ENCODE measurements at places on chromosomes 4 and X.

GRCh38 chrX:153685751-153686696 is 1.7 kb upstream of the SLC6A8 start:
- peaks cover 10% of the 10 kb centered on the region for H3K27me3 ChIP-seq
- no peak overlapping the region for H3K27ac ChIP-seq
- DNase-seq, result no peak
- no peak overlapping the region for H3K4me3 ChIP-seq

- DNase-seq, result no peak
- no peak overlapping the region for H3K27ac ChIP-seq
- H3K4me3 ChIP-seq, result no peak overlapping the region
- H3K27me3 ChIP-seq, result no peaks in the 10 kb centered on the region
- H3K4me1 ChIP-seq, result no peaks in the 10 kb centered on the region
Measured at GRCh38 chr4:142925161-142925560, 79.1 kb upstream of the INPP4B start.

- H3K4me3 ChIP-seq, result no peak overlapping the region
- no peaks in the 10 kb centered on the region for H3K36me3 ChIP-seq
- H3K27me3 ChIP-seq, result no peaks in the 10 kb centered on the region
Measured at GRCh38 chr4:168674077-168674747, 177.4 kb downstream of the PALLD start.

DNA sequence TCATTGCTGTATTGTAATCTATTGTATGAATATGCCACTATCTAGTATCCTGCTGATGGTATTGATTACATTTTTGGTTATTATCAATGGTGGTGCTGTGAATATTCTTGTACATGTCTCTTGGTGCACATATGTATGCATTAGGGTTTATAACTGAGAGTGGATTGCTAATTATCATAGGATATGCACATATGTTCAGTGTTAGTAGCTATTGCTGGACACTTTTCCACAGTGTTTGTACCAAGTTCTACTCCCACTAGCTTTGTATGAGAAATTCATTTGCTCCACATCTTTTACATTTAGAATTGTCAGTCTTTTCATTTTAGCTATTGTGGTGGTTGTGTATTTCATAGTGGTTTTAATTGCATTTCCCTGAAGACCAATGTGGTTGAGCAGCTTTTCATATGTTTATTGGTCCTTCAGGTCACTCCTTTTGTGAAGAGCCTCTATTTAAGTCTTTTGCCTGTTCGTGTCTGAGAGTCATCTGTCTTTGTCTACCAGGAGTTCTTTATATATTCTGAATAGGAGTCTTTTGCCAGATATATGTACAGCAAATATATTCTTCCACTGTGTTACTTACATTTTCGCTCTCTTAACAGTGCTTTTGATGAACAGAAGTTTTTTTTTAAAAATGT is 87.1 kb downstream of the TBC1D19 start:
- no peak overlapping the region for H3K4me3 ChIP-seq
- H3K27me3 ChIP-seq, result no peaks in the 10 kb centered on the region
- DNase-seq, result no peak
- no peaks in the 10 kb centered on the region for H3K36me3 ChIP-seq

GRCh38 chrX:56099271-56099670 is 132.9 kb upstream of the KLF8 start:
- no peaks in the 10 kb centered on the region for H3K36me3 ChIP-seq
- H3K4me1 ChIP-seq, result no peaks in the 10 kb centered on the region
- no peak overlapping the region for H3K4me3 ChIP-seq
- H3K27ac ChIP-seq, result no peak overlapping the region

GRCh38 chr4:156390599-156391324 is 437.1 kb upstream of the CTSO start:
- H3K27ac ChIP-seq, result no peak overlapping the region
- H3K27me3 ChIP-seq, result no peaks in the 10 kb centered on the region
- no peaks in the 10 kb centered on the region for H3K4me1 ChIP-seq
- H3K4me3 ChIP-seq, result no peak overlapping the region
- H3K36me3 ChIP-seq, result no peaks in the 10 kb centered on the region
- DNase-seq, result no peak

DNA sequence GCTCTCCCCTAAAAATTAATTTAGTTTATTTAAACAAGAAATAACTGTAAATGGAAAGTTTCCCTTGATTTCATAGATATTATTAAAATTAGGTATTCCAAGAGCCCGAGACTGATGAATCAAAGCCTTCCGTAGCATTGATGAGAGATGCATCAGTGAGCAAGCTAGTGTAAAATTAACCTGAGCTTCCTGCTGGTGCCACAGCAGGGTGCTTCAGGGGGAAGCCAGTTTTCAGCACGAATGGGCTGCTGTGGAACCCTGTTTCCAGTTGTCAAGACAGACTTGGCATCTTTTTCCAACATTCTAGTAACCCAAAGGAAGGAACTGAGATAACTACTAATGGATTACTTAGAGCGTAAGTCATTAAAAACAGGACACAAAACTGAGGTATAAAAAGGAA is 221.7 kb downstream of the RBMX2 start:
- H3K4me3 ChIP-seq, result no peak overlapping the region
- H3K36me3 ChIP-seq, result no peaks in the 10 kb centered on the region

DNA sequence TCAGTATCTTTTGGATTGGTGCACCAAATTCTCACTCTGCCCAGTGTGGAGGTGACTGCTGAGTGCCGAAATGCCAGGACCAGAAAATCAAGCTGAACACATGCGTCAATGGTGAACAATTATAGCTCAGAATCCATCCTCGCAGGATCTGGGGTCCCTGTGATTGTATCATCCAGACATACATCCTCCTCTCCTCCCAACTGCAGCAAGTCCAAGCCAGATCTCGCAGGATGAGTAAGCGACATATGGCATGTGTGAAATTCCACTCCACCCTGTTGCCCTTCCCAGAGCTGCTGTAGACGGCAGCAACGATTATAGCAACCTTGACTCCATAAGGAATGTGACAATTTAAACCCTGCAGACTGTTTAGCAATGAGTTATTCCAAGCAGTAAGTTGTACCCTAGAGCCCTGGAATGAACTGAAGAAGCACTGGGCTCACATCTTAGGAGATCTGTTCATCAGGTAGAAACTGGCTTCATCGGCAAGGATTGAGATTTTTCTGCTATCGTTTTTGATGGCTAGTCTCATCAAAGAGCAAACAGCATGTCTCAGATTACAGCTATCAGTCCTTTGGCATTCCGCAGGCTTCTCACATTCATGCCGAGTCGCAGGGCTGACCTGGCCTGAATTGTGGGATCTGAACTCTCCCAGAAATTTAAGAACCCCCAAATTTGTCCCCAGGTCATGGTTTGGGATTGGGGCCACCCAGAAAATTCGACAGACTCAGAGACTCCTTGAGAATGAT is 35.5 kb upstream of the SORBS2 start:
- H3K27me3 ChIP-seq, result no peaks in the 10 kb centered on the region
- DNase-seq, result no peak
- H3K4me3 ChIP-seq, result no peak overlapping the region
- H3K36me3 ChIP-seq, result no peaks in the 10 kb centered on the region
- H3K27ac ChIP-seq, result no peak overlapping the region

GRCh38 chr4:123631786-123632692 is 235.4 kb downstream of the SPRY1 start:
- peaks cover 5% of the 10 kb centered on the region for H3K4me1 ChIP-seq
- H3K27ac ChIP-seq, result no peak overlapping the region
- peaks cover 21% of the 10 kb centered on the region for H3K27me3 ChIP-seq
- H3K36me3 ChIP-seq, result no peaks in the 10 kb centered on the region
- no peak overlapping the region for H3K4me3 ChIP-seq

DNA sequence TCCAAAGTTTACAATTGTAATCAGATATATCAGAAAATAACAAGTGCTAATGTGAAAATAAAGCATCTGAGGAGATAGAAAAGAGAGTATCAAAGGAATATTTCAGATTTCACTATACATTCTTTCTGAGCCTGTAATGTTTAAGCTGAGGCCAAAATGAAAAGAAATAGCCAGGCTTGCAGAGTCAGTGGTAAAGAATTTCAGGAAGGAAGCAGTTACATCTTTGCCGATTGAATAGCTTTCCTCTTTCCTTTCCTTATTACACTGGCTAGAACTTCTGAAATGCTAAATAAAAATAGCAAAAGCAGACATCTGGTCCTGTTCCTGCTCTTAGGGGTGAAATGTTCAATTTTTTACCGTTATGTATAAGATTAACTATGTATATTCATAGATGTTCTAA is 1441.6 kb upstream of the PCDH7 start:
- H3K27me3 ChIP-seq, result no peaks in the 10 kb centered on the region
- H3K4me3 ChIP-seq, result no peak overlapping the region
- no peaks in the 10 kb centered on the region for H3K36me3 ChIP-seq

DNA sequence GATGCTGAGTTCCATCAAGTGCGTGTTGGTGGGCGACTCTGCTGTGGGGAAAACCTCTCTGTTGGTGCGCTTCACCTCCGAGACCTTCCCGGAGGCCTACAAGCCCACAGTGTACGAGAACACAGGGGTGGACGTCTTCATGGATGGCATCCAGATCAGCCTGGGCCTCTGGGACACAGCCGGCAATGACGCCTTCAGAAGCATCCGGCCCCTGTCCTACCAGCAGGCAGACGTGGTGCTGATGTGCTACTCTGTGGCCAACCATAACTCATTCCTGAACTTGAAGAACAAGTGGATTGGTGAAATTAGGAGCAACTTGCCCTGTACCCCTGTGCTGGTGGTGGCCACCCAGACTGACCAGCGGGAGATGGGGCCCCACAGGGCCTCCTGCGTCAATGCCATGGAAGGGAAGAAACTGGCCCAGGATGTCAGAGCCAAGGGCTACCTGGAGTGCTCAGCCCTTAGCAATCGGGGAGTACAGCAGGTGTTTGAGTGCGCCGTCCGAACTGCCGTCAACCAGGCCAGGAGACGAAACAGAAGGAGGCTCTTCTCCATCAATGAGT is 46.6 kb downstream of the RHOH start:
- H3K36me3 ChIP-seq, result peaks cover 72% of the 10 kb centered on the region
- no peak for DNase-seq
- H3K4me1 ChIP-seq, result peaks cover 87% of the 10 kb centered on the region
- no peaks in the 10 kb centered on the region for H3K27me3 ChIP-seq
- H3K27ac ChIP-seq, result peak overlapping the region; percentile 95
- peak overlapping the region; percentile 82 for H3K4me3 ChIP-seq

GRCh38 chrX:120753413-120754251 is 122.0 kb downstream of the CT47B1 start:
- no peak for DNase-seq
- H3K27me3 ChIP-seq, result no peaks in the 10 kb centered on the region
- H3K4me1 ChIP-seq, result peaks cover 45% of the 10 kb centered on the region
- peak overlapping the region; percentile 54 for H3K4me3 ChIP-seq
- peak overlapping the region; percentile 78 for H3K27ac ChIP-seq
